ENCODE measurements at places on chromosomes 7 and 10.

DNA sequence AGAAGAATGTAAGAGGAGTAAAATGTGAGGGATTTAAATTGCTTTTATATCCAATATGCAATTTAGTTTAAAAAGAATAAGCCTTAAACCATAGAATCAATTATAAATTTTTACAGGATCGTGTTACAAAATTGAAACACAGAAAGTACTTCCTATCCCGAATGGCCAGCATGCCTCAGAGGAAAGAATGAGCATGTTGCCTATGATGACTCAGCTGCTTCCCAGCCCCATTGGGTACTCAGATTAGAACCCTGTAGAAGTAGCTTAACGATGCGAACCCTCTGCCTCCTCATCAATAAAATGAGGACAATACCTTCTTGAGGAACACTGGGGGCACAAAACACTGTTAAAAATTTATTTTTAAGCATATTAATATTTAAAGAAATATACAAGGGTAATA, 113.4 kb upstream of the CDK1 start:
- no peak for DNase-seq

- DNase-seq: no peak
Measured at GRCh38 chr10:45179691-45180090, 135.7 kb downstream of the OR13A1 start.

DNA sequence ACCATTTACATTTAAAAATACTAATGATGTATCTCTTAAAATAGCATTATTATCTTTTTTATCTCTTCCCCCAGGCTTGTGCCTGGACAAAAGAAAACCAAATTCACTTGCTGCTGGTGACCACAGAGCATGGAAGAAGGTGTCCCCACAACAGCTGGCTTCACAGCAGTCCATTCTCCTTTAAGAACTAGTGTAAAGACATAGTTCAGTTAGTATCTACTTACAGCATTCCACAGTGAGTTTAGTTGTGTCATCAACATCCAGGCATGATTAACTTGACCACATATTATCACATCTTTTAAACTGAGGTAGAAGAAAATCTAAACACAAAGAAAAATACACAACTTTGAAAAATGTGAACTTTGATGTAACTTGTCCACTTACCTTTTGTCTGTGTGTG, 55.0 kb downstream of the LRRC17 start:
- no peak for DNase-seq

- DNase-seq: no peak
Measured at GRCh38 chr10:85532773-85533172, 833.8 kb downstream of the GRID1 start.

DNA sequence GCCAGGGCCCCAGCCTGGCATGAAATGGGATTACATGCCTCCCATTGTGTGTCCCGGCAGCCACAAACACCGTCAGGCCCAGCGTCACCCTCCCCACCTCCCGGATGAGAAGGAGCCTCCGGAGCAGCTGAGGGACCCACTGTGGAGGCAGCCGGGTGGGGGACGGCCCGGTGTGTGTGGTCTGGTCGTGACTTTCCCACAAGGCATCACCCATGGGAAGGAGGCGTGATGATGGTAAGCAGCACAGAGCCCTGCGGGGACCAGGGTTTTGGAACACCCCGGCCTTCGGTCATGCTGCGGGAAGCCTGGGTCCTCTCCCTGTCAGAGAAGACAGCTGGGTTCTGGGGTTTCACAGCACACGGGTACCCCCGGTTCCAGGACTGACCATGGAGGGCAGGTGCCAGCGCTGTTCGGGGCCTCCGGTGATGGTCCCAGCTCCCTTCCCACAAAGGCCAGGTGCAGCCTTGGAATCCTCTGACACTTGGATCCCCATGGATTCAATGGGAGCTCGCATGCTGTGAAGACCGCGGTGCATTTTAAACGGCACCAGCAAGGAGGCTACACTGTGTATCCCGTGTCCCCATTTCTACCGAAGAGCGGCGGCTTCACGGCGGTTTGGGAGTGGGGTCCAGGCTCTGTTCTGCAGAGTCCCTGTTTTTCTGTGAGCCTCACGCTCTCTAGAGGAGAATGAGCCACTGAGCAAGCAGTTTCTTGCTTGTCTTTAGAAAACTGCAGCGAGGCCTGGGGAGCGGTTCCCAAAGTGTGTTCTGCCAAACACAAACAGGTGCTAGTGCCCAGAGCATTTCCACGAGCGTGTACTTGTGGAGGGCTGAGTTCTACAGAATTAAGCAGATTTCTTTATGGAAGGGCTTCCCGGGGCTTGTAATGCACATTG, 336.0 kb downstream of the ADARB2 start:
- DNase-seq: no peak

GRCh38 chr7:131482800-131483199, 73.6 kb downstream of the PODXL start:
- no peak for DNase-seq

GRCh38 chr10:22433875-22434274, 88.6 kb downstream of the SPAG6 start:
- DNase-seq: no peak

- no peak for DNase-seq
Measured at GRCh38 chr10:53453196-53453595, 680.6 kb upstream of the MBL2 start.

DNA sequence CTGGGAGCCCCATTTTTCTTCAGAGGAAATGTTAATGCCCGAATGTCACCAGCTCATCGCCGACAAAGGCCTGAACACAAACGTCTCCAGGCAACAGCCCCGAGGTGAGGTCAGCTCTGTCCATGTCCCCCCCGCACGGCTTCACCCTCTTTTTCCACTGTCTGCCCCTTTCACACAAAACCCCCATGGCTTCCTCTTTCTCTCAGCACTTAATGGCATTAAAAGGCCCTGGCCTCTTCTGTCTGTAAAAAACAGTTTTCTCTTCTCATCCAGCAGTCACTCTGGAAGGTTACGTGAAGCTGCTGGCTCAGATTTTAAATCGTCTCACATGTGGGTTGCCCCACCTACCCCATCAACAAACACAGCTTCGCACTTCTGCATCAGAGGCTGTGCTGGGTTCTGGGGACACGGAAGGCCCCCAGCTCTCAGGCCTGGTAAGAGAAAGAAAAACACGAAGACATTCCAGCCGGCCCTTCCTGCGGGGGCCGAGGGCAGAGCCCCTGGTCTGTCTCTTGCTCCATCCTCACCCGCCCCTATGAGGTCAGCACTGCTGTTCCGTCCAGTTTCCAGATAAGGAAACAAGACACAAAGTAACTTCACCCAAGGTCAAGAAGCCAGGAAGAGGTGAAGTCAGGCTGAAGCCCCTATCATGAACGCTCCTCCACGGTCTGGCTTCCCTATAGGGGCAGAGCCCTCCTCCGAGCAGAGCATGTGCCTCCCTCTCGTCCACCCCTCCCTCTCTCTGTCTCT, 91.1 kb upstream of the PDGFA start:
- DNase-seq: no peak

- DNase-seq: no peak
Measured at GRCh38 chr7:81944058-81944457, 174.2 kb upstream of the HGF start.

DNA sequence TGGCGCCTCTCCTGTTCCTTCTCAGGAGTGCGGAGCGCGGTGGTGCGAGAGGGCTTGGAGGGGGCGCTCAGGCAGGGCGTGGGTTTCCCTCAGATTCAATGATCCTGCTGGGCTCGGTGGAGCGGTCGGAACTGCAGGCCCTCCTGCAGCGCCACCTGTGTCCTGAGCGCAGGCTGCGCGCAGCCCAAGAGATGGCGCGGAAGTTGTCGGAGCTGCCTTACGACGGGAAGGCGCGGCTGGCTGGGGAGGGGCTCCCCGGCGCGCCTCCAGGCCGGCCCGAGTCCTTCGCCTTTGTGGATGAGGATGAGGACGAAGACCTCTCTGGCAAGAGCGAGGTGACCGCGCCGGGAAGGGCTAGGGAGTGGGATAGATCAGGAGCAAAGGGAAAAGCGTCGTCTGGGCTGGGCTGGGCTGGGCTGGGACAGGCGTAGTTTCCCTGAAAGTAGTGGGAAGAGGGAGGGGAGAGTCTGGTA, 17.0 kb downstream of the FAM131B start:
- DNase-seq: peak; percentile 36

DNA sequence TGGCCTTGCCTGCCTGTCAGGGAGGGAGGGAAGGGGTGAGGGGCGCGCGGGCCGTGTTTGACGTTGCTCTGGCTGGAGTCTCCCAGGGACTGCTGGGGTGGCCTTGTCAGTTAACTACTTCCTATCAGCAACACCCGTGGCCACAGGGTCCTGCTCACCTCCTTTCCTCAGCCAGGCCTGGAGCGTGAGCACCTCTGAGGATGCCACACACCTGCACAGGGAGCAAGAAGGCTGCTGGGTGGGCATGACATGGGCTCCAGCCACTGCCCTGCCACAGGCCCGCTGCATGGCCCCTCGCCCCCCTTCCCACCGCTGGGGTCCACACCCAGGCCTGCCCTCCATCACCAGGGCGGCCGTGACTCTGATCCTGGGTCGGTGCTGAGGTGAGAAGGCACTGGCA, 212.4 kb downstream of the ELFN1 start:
- no peak for DNase-seq

GRCh38 chr10:29407280-29407858, 118.5 kb downstream of the LYZL1 start:
- DNase-seq: no peak

GRCh38 chr7:1697499-1698125, 27.5 kb downstream of the ELFN1 start:
- DNase-seq: no peak

DNA sequence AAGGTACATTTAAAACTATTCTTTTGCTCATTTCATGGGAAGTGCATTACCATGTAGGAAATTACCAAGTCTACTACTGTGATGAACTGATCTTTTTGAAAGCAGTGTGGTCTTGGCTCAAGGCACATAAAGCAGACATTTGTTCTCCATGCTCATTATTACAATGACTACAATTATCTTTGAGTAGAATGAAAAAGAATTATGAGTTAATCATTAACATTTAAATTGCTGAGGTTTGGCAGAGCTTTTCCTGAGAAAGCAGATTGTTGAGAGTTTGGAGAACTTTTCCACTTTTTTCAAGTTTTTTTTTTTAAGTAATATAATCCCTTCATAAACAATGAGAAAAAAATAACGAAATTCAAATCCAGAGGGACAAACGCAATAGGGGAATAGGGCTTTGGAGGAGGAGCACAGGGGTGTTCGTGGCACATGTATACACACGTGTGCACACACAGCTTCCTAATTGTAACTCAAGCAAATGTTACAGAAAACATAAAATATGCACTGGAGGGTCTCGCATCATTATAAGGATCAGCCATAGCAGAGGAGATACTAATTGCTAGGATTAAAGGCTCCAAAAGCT, 8.9 kb upstream of the CUBN start:
- no peak for DNase-seq

DNA sequence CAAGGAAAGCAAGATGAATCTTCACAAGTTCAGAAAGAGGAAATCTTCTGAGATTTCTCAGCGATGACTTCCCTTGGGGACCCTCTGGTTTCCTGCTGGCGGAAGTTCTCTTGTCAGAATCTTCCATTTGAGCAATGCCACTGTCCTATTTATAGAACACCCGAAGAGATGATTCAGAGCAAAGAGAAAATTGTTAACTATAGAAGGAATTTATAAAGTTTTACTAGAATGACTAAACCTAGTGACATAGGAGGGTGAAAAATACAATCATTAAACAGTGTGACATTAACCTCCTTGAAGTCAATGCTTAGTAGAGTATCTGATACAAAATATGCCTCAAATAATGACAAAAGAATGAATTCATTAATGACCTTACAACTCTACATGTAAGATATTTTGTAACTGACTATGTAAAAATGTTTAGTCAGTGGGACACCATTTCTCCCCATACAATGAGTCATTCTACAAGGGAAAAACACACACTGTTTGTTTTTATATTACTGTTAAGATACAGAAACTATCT, 206.5 kb upstream of the CNTNAP2 start:
- DNase-seq: no peak

- DNase-seq: no peak
Measured at GRCh38 chr10:4651404-4652037, 174.5 kb upstream of the AKR1E2 start.

DNA sequence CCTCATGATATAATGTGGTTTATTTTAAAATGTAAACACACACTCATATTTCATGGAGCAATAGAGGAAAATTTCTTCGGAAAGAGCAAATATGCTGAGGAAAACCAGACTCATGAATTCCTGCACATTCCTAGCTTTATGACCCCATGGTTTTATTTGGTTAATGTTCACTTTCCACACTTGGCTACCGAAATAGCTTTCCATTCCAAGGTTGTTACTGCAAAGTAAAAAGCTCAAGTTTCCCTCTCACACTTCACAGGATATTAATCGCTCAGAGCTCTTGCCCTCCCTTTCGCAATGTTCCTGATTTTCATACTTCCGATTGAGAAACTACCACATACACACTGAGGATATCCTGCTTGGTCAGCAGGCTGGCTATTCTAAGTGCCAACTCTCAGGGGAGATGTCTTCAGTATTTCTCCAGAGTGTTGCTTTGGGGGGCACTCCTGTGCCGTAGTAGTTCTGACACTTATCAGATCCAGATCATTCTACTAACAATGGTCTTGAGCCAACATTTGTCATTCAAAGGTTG, 77.5 kb upstream of the STEAP1B start:
- DNase-seq: no peak

- no peak for DNase-seq
Measured at GRCh38 chr10:113879691-113880090, 25.2 kb downstream of the NHLRC2 start.
